ENCODE measurements at places on chromosomes 1 and 21.

DNA sequence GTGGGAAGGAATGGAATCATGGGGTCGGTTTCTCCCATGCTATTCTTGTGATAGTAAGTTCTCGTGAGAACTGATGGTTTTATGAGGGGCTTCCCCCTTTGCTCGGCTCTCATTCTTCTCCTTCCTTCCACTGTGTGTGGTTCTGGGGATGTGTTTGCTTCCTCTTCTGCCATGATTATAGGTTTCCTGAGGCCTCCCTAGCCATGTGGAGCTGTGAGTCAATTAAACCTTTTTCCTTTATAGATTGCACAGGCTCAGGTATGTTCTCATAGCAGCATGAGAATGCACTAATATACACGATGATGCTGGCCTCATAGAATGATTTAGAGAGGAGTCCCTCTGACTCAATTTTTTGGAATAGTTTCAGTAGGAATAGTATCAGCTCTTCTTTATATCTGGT is 195.4 kb upstream of the IVNS1ABP start:
- no peak for DNase-seq

GRCh38 chr21:31586118-31586517 is 73.4 kb upstream of the SOD1 start:
- DNase-seq = no peak

GRCh38 chr1:1069711-1070676 is 4.1 kb downstream of the RNF223 start:
- DNase-seq = no peak

- no peak for DNase-seq
Measured at GRCh38 chr1:11817192-11817591, 11.2 kb downstream of the CLCN6 start.

DNA sequence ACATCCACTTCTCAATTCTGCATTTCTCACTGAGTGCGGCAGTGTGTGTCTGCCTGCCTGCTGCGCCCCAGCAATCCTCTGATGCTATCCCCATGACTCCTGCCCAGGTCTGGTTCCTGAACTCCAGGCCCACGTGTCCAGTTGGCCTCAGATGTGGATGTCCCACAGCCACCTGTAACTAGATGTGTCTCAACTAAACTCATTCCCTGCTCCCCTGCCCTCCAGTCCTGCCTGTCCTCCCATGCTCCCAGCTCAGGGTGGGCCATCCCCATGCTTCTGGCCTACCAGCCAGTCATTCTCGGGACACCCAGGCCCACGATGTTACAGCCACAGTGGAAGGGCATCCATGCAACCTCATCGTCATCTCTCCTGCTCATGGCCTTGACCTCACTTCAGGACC is 76.8 kb downstream of the STUM start:
- DNase-seq = no peak

- DNase-seq = no peak
Measured at GRCh38 chr21:44514746-44515358, 25.1 kb downstream of the KRTAP10-1 start.

DNA sequence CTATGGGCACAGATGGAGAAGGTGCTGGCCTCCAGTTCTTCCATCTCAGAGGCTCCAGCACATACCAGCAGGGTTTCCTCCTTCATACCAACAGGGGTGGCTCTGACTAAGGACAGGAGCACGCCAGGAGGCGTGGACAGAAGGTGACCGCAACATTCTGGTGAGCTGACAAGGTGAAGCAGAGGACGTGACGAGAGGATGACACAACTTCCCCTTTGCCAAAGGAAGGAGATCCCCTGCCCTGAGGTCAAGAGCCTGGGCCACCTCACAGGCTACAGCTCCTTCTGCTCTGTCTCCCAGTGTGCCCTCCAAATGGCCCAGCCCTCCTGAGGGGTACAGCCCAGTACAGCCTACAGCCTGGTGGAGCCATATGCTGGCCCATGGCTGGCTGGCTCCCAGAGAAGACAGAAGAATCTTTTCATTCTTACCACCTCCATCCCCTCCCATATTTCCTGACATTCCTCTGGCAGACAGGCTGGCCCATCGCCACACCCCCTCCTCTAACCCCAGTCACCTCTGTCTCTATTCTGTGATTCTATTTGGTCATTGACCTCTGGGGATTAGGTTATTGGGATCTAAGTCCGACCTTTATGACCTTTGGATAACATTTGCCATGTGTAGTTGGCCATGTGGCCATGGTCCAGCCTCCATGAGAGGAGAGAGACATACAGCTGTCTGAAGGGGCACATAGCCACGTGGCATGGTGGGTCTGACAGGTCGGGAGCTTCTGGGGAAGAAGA is 5.1 kb upstream of the LAMB3 start:
- DNase-seq = no peak

DNA sequence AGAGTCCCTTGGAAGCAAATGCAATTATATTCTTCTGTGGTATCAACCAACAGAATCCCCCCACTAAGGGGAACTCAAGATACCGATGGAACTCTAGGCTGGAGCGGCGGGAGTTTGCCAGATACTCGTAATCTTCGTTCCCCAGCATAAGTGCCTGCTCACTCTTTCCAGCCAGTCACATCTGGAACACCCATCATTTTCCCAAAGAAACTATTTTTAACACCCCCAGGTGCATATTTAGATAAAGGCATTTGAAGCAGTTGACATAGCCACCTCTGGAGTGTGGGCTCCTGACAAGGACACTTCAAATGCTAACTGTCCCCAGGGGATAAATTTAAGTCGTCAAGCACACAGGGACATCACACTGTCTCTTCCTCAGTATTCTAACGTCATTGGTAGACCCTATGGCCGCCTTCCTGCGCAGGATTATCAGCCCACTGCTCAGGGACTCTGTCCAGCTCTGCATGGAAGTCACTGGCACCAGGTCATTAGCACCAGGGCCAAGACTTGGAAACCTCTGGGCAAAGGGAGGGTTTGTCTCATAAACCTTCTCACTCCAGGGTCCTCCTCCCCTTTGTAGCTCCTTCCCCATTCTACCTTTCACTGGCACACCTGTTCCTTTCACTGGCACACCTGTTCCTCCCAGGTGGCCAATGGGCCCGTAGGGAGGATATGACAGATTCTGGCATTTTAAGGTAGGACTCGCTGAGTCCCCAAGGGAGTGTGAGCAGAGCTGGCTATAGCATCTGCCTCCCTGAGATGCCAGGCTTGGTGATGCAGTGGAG is 48.8 kb downstream of the H3-3A start:
- DNase-seq = no peak

DNA sequence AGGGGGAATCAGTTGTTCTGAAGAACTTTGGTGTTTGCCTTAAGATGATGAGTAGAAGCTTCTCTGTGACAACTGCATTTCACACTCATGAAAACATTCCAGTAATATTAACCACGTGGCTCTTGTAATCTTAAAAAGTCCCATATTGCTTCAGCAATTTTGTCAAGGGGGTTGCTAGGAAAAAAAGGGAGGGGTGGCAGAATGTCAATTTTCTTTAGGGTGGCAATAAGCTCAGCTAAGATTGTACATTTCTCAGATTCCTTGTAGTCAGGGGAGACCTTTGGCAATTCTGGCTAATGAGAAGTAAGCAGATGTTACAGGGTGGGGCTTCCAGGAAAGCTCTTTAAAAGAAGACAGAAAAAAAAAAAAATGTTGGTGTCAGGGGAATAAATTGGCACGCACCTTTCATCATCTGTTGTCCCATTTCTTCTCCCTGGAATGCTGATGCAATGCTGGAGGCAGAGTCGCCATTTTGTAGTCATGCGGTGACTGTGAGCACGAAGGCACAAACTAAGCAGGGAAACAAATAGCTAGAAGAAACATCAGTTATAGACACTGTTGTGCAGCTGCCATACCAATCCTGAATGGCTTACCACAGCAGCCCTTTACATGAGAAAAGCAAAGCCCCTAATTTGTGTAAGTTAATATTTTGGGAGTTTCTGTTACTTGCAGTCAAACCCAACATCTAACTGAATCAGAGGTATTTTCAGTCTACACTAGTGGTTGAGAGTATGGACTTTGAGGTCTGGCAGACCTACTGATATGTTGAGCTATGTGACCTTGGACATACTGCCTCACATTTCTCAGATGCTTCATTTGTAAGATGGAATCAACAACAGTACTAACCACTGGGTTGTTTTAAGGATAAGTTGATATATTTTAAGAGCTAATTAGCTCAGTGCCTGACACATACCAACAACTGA is 56.1 kb upstream of the MRPS6 start:
- DNase-seq = no peak

DNA sequence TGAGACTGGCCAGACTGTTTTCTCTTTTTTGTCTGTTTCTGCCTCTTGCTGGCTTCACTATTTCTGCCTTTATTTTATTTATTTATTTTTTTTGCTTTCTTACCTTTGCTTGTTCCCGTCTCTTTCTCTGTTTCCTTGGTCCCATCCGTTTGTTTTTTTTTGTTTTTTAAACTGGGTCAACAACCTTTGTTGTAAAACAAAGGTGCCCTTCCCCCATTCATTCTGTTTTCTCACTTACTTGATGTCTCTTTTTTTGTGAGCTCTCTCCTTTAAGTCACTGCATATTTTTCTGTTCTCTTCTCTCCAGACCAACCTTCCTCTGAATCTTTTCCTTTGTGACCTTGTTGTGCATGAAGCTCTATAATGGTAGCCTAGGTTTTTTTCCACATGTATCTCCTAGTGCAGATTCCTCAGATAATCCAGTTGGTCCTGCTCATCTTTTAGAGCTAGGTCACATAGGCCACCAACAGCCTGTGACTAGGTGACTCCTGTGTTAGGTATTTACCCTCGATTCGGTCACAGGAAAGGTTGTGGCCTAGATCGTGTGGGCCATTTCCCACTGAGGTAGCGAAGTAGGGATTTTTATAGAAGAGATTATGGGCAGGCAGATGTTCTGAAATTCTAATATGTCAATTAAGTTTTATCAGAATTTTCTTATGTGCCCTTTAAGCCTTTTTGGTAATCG is 15.9 kb downstream of the GNAI3 start:
- no peak for DNase-seq

DNA sequence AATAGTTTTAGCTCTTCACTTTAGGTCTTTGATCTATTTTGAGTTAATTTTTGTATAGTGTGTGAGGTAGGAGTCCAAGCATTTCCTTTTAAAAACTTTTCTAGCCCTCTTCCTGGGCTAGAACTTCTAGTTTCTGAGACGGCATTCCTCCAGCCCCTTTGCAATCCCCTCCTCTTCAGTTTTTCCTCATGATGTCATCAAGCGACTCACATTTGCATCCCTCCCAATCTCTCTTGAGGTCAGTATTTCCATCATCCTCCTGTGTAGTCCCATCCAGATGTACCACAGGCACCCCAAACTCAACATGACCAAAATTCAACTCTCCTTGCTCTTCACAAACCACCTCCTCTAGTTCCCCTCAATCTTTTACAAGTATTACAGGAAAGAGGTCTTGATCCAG is 10.7 kb downstream of the HMGN2 start:
- DNase-seq = no peak
